ENCODE measurements at places on chromosomes 5 and 9.

DNA sequence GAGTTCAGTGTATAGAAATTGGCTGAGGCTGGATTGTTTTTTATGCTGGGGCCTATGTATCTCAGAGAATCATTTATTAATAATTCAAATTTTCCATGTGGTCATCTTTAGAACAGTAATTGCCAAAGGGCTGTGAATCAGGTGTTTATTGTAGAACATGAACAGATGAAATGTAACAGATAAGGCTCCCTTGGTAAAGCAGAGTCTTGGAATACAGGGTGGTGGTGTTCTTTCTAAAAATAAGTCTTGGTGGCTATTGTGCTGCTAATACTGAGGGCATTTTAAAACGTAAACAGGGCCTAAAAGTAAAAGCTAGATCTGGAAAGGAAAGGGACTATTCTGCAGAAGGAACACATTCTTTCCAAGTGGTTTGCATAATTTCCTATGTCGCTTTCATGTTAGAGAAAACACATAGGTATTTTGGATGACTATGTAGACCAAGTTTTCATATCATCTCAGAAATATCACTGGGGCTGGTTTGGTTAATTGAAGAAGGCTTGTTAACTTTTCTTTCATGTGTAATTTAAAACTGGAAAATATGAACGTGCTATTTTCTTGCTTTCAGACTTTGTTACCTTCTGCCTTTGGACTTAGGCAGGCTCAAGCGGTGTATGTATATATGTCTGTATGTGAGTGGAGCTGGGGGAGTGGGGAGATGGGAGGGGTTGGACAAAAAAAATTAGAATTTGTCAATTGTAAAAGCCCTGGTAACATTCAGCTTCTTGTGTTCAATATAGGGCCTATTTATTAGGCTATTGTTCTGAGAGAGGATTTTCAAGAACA, 119.9 kb upstream of the ANKRD55 start:
- DNase-seq: no peak

DNA sequence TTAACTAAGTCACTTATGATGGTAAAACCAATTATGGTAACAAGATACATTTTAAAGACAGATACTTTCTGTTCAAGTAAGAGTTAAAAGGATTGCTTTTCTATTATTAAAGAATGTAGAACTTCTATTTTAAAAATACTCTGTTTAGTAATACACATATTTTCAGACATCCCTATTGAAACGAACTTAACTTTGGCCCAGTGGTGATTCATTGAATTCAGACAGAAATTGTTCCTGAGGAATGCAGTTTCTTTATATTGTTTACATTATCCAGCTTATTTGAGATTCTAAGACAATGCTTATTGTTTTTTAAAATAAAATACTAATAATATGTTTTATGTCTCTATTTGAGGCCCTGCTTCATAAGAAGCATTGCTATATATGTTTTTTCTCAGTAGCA, 816.4 kb downstream of the SEMA5A start:
- DNase-seq: no peak

DNA sequence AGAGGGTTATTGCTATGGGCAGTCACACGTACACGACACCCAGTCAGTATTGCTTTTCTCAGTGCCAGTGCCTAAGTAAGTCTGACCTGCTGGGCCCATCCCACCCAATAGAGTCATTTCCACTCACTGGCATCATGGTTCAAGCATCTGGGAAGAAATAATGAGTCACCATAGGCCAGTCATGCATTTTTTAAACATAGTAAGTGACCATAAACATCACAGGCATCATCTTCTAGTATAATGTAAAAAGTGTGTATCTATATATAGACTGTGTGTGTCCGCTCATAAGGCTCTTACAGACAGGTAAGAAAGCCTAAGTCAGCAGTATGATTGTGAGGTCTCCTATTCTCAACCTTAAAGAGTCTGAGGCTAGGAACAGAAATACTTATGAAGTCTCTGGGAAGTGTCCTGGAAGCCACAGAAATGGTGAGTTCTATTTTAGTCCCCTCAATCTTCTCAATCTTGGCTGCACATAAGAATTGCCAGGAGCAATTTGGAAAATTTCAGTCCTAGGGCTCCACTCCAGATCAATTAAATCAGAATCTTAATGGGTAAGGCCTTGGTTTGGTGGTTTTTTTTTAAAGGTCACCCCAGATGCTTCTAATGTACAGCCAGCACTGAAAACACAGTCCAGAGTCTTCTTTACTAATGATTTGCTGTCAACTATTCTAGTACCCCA, 65.2 kb downstream of the ZNF366 start:
- DNase-seq: no peak

DNA sequence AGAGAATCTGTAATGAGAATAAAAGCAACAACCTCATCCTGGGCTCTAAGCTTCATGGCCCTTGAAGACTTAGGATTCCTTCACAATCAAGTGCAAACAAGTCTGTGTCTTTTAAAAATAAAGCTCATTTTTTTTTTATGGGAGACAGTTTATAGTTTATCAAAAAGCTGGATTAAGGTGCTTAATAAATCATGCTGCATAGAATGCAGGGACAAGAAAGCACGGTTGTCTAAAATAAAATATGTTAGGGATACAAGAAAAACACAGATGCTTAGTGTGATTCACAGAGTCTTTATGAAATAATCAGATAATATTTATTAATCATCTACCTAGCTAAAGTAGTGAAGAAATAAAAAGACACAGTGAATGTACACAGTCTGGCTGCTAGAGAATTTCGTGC, 2045.9 kb upstream of the WWC1 start:
- DNase-seq: no peak

DNA sequence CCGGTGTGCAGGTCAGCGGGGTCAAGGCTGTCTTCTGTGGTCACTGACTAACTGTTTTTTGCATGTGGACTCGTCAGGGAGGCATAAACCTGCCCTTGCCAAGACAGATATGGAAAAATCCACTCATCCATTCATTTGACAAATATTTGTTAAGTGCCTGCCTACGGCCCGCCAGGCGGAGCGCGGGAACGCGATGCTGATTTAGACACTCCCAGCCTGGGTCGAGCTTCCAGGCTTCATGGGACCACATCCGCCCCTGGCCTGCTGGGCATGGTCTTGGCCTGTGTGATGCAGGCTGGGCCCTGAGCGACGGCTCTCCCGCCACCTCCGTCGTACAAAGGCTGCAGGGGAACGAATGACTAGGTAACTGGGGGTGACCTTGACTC, 18.1 kb downstream of the MYMK start:
- no peak for DNase-seq

GRCh38 chr5:96288166-96288844, 144.7 kb downstream of the PCSK1 start:
- no peak for DNase-seq

- DNase-seq: no peak
These were observed 224.7 kb upstream of the GRAMD2B start for GRCh38 chr5:126198531-126198930.

- no peak for DNase-seq
These were observed 46.5 kb downstream of the ZNF474 start for GRCh38 chr5:122175852-122176251.

DNA sequence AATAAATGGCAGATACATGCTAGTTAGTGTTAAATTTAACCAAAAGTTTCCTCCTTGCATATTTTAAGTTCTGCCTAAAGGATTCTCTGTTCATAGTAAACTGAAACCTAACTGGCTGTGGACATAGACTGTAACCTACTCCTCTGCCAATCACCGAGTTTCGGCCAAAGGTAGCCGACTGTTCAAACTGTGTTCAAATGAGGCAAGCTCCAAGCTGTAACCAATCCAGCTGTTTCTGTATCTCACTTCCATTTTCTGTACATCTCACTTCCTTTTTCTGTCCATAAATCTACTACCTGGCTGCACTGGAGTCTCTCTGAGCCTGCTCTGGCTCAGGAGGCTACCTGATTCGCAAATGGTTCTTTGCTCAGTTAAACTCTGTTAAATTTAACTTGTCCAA, 44.1 kb downstream of the KCNV2 start:
- DNase-seq: no peak

DNA sequence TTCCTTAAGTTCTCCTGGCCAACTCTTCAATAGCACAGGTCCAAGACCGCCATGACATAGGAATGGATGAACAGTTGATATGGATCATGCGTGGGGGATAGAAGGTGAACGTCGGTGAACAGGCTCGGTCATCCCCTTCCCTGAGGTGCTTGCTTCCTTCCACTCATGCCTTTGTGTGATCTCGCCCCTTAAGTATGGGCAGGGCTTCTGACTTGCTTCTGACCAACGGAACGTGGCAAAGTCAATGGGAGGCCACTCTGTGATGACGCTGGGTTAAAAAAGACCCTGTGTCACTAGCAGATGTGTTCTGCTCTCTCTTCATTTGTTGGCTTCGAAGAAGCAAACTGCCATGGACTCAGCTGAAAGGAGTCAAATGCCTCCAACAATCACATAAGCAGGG, 240.5 kb upstream of the TUT7 start:
- no peak for DNase-seq
